ENCODE measurements at places on chromosomes 7 and 10.

DNA sequence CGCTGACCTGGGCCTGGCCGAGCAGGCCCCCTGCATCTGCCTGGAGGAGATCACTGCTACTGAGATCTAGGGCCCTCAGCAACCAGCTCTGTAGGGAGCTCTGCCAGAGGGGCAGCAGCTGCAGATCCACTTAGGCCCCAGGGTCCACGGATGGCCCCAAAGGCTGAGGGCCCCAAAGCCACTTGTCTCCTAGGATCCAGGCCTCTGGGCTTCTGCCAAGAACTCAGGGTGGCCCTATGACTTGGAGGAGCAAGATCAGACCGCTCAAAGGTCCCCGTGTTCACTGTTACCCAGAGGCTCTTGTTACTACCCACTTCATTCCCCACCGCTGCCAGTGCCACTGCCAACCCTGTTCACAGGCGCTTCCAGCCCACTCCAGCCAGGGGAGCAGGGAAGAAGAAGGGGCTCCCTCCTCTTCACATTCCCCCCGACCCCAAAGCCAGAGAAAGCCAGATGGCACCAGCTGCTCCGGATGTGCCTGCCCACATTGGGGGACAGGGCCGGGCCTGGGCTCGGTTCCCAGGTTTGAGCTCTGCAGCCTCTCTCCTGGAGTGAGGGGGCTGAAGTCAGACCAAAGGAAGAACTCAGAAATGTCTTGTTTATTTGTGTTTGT lies 7.6 kb downstream of the LZTS2 start:
- DNase-seq, result no peak

DNA sequence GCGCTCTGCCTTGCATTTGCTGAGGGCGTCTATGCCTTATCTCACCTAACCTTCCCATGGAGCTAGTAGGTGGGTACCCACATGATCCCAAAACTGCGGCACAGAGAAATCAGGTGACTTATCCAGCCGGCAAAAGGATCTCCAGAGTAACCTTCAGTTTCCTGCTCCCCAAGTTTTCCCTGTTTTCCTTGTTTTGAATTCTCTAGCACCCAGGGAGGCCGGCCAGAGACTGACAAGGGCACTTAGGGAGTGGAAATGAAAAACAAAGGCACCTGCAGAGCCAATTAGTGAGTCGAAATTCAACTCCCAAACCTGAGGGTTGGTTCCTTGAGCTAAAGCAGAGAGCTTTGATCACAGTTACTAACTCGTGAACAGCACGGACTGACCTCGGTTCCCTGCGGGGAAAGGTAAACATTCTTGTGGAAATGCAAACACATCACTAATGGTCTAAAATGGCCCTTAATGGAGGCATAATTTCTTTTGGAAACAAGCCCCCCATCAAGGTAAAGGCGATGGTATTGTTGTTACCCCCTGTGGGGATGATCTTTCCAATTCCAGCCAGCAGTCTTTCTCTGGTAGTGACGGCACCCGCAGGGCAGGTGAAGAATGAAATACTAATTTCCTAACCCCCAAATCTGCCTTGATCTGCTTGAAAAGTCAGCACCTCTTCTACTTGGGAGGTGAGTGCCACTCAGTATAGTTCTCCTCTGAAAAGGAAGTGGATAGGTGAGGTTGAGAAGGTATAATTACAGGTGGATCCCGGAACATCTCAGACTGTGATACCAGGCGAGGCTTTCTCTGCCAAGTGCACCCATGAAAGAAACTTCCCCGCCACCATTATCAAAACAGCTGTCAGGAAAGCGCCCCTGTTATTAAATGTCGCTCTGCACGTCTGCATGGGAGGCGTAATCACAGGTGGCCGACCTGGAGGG lies 365.6 kb upstream of the AUTS2 start:
- DNase-seq, result peak; percentile 64

GRCh38 chr10:125151553-125152449 lies 8.6 kb downstream of the CTBP2 start:
- no peak for DNase-seq

DNA sequence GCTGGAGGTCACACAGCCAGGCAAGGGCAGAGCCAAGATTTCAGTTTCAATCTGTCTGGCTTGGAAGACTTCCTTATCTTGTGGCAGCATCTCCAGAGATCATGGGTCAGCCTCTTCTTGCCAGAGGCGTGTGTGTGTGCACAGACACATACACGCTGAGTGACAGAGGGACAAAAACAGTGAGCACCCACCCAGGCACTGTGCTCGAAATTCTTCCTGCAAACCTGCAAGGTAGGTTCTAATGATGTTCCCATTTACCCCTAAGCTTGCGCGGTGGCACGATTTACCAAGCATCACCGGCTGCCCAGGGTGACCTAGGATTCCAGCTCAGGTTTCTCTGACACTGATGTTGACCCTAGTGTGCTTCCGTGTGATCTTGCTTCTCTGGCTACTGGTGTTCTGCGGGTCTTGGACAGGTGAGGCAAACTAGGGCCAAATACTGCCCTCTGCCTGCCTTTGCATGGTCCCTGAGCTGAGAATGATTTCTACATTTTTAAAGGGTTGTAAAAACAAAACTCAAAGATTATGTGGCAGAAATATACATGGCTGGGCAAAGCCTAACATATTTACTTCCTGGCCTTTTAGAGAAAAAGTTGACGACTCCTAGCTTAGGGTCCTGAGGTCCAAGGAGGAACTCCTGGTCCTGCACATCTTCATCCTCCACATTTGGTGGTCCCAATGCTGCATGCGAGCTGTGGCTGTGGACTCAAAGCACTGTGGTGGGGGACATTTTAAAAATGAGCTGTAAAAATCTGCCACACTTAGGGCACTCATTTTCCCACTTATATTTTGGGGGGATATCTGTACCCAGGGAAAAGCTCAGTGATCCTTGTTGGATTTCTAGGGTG lies 268.5 kb downstream of the RPS24 start:
- no peak for DNase-seq

DNA sequence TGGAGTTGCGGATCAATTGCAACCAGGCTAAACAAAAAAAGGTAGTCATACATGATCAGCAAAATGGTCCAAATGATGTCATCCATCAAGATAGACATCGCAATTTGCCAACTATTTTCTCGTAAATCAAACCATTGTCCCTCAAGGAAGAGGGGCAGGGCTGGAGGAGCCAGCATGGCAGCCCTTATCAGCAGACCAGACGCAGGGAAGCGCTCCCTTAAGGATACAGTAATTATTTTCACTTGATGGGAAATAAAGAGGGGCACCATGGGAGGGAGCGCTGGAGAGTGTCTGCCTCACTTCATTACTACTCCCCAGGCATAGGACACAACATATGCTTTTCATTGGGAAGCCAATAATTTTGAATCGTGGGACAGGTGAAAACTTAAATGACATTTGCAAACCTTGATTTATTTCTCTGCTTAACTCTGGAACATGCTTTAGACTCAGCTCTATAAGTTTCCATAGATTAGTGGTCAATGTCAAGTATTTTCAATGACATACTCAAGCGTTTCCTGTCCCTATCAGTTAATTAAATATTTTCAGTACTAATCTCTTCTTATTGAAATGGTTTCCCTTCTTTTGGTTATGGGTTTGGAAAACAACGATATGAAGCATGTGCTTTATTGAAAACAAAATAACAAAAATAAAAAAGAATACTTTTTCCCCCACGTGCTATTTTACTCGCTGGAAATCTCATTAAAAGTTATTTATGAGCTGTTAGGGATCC lies 202.4 kb upstream of the HABP2 start:
- DNase-seq, result no peak

GRCh38 chr10:78686444-78687060 lies 382.2 kb upstream of the ZMIZ1 start:
- DNase-seq, result no peak

GRCh38 chr10:85611746-85612377 lies 754.7 kb downstream of the GRID1 start:
- DNase-seq, result no peak

- DNase-seq, result no peak
These were observed 58.2 kb downstream of the SORBS1 start for GRCh38 chr10:95503001-95503400.

DNA sequence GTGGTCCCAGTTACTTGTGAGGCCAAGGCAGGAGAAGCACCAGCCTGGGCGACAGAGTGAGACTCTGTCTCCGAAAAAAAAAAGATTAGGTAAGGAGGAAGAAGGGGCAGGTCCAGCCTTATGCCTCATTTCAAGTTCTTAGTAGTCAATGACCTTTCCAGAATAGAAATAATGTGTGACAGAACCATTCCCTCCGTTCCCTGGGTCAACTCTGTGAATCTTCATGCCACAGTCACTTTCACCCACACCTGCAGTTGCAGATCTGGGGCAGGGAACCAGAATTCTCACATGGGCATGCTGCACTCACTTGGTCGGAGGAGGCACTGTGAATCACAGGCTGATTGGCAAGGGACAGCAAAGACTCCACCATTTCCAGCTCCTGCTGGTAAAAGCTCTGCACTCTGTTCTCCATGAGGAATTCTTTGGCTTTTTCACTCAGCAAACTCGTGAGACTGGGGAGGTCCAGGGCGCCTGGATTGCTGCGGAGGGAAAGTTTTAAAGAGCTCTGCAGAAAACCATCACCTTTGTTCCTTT lies 20.7 kb downstream of the STN1 start:
- DNase-seq, result no peak

GRCh38 chr7:426510-426909 lies 93.1 kb downstream of the PDGFA start:
- DNase-seq, result no peak

- peak; percentile 42 for DNase-seq
These were observed 41.2 kb downstream of the SPAG6 start for GRCh38 chr10:22386503-22386902.

DNA sequence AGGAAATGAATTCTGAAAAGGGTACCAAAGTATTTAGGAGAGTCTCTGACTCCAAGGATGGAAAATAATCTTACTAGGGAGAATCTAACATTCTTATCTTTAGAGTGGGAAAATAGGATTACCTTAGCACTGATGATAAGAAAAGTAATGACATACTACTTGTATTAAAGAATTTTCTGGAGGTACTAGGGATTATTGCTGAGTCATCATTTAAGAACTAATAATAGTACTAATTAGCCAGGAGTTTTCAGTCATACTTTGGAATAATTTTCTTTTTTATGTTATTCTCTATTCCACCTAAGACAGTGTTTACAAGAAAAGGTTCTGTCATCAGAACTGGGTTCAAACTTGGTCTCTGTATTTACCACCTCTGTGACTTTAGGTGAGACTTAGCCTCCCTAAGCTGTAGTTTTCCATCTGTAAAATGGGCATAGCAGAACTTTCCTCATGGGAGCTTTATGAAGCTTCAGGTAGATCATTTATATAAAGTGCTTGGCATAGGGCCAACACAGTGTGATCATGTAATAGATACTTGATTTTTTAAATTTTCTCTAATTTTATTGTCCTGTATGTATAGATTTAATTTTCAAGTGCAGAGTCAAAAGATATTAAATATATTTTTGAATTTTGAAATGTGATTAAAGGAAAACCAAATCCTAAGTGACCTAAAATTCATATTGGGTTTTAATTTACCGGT lies 20.4 kb downstream of the ITGB8 start:
- DNase-seq, result no peak

- no peak for DNase-seq
These were observed 14.4 kb downstream of the POT1 start for GRCh38 chr7:124915242-124915641.

DNA sequence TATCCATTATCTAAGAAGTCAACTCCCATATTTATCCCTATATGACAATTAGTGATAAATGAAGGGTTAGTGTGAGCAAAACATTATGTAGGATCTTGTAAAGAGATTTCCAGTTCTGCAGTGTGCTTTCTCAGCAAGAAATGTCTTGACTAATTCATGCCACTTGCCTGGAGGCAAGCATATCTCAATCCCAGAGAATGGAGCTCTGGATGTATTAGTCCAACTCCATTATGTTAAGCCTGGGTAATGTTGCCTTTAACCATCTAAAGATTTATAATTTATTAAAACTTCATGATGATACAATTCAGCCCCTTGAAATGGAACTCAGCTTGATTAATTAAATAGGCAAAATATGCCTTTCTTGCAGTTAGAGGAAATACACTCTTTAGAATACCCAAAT lies 1079.9 kb upstream of the LRRTM3 start:
- DNase-seq, result no peak

DNA sequence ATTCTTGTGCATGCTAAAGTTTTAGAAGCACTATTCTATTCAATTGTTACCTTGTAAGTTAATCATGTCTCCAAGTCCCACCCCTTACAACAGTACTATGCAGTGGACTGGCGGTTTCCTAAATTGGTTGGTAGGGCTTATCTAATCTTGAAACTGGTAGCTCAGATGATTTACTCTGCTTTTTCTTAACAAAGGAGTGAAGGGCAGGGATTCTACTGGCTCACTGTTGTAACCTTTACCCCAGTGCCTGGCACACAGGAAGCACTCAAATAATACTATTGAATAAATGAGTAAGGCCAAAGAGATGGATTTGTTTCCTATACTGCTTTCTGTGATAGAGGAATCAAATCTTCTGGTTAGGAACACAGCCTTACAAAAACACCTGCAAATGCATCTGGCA lies 46.0 kb upstream of the CYCS start:
- no peak for DNase-seq

DNA sequence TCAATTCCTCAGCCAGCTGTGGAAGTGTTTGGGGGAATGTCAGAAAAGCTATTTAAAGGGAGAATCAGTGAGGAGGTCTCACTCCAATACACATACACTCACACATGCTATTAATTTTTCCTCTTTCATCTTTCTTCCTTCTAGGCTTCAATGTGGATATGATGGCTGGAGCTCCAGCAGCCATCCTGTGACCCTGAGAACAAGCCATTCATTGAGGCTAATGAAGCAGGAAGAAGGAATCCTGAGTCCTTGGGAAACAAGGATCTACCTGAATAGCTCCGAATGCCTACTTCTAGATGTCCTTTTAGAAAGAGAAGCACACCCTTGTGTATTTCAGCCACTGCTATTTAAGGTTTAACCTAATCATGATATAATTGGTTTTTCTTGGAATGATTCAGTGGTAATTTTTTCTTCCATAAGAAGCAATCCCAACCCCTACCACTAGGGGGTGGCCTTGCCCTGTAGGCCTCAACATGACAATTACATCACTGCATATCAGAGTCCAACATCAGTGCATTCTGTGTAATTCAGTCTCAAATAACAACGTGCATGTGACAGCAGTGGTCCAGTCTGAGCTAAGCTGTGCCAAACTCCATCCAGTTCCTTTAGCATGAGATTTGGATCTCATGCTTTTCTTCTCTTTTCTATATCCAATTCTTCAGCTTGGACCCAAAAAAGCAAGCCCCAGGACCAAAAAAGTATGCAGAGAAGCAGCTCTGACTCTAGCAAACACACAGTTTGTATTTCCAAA lies 85.3 kb upstream of the ANKRD1 start:
- DNase-seq, result peak; percentile 71

GRCh38 chr10:43929122-43929521 lies 280.4 kb upstream of the ZNF32 start:
- DNase-seq, result no peak

GRCh38 chr10:28307267-28307666 lies 4.4 kb upstream of the MPP7 start:
- DNase-seq, result no peak

All from renal pelvis (tissue), 12 donors.